Cardiac fibroblast (primary cell): ENCODE measurements at places on chromosomes 16 and 17.

DNA sequence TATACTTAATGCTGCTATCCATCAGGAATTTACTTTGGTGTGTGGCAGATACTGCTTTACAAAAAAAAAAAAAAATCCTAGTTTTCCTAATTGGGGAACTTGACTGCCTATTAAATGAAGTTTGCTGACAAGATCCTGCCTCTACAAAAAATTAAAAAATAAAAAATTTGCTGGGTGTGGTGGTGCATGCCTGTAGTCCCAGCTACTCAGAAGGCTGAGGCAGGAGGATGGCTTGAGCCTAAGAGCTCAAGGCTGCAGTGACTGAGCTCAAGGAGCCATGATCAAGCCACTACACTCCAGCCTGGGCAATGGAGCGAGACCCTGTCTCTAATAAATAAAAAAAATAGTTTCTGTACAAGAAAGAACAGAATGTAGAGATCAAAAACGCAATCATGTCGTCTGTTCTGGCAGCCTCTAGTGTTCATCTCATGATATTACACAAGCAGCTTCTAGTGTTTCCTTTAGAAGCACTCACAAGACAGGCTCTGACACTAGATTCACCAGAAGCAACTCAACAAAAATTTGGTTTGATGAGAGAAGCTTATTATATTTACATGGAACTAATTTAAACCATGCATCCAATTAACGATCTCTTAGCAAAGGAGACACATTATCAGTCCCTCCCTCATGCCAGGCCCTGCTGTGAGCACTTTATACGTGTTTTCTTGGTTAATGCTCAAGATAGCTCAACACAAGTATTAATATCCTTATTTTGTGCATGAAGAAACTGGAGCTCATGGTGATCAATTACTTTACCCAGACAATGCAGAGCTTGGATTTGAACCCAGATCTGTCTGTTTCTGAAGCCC is 6.8 kb upstream of the KRTAP17-1 start:
- peak; percentile 71 for DNase-seq

GRCh38 chr16:11395008-11395948 is 50.0 kb downstream of the RMI2 start:
- no peak for DNase-seq

GRCh38 chr16:70157105-70157476 is 16.5 kb upstream of the CLEC18C start:
- no peak for DNase-seq

- DNase-seq, result no peak
Observed at GRCh38 chr17:57530508-57530907, 214.6 kb downstream of the CCDC182 start.

DNA sequence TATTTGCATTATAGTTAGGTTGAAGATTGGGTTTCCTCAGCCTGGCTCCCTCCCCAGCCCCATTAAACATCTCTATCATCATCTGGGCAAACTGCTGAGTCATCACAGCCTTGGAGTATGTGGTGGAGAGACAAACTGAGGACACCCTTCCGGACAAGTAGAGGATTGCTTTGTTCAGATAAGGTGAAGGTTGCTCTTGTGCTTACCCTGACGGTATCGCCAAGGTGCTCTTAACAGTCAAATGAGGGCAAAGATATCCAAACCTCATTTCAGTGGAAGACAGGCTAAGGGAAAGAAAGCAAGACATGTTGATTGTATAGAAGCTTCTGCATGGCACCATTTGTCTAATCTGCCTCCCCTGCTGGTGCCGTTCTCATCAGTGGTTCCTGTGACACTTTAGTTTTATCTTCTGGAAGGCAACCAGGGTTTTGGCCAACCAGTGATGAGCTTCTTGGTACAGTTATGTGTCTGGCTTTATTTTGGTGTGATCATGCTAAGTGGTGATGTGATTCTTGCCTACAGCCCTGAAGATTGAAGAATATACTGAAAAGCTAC is 56.9 kb upstream of the LGALS9 start:
- peak; percentile 68 for DNase-seq

DNA sequence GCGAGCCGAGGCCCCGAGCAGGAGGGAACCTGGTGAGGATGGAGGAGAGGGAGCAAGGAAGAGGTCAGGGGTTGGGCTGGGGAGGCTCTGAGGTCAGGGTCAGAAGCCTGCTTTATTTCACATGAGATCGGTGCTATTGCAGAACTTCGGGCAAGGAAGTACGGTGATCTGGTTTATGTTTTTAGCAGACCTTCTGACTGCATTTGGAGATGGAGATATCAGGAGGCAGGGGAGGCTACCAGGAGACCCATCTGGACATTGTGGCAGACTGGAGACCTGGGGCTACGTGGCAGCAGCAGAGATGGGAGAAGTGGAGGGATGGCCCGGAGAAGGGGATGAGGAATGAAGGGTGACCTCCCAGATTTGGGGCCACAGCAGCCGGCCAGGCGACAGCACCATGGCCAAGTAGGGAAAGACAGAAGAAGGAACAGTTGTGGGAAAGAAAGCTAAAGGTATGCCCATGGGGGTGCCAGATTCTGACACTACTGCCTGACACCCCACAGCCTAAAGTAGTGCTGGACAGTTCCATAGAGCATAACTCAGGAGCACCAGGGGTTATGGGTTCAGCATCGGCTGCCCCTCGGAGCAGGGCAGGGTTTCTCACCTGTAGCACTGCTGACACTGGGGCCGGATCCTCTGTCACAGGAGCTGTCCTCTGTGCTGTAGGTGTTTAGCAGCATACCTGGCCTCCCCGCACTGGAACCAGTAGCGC is 7.4 kb downstream of the CACNG4 start:
- no peak for DNase-seq

DNA sequence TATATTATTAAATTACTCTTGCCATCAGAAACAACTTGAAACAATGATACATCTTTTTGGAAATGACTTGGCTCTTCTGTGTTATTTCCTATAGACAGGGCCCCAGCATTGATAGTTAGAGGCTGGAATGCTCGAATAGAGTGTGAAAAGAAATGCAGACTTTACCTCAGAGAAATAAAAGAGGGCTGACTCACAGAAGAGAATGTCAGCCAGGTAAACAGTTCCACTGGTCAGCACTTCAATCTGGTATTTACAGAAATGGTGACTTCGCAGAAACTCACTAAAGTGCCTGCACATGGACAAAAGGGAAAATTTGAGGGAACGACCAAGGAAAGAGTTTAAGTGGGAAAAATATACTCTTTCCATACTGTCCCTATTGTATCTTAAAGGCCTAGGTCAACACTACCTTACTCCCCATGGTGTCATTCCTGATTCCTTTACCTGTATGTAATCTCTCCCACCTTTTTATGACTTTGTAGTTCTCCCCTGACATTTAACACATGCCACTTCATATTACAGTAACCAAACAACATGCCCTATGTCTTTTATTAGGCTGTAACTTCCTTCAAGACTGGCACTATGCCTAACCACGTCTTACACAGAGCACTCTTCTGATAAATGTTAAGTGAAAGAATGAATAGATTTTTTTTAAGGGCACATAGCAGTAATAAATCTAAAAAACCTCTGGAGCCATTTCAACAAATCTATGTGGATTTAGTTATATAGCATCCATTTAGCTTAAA is 36.7 kb downstream of the AKAP10 start:
- DNase-seq, result peak; percentile 76

- DNase-seq, result no peak
Observed at GRCh38 chr16:27325736-27326135, 12.0 kb downstream of the IL4R start.

DNA sequence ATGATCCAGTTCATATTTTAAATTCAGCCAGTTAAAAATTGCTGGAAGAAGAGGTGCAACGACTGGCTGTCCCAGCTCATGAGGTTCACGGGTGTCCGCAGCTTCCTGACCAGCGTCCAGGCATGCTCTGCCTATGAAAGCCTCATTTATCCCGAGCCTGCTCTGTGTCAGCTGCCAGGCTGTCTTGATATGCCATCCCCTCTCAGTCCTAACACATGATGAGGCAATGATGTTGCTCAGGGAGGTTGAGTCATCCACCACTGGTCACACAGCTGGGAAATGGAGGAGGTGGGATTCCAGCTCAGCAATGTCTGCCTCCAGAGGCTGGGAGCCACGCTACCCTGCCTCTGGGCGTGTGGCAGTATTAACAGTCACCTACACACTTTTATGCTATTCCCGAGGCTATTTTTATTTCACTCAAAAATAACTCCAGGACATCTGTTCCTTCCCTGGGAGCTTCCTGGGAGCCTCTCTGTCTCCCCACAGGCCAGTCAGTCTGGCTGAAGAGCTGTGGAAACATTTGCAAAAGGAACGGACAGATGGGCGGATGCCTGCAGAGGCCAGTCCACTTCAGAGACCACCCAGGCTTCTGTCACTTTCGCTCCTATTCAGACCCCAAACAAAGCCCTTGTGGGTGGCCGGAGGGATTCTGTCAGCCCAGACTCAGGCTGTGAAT is 22.5 kb downstream of the RAB11FIP4 start:
- DNase-seq, result peak; percentile 64

DNA sequence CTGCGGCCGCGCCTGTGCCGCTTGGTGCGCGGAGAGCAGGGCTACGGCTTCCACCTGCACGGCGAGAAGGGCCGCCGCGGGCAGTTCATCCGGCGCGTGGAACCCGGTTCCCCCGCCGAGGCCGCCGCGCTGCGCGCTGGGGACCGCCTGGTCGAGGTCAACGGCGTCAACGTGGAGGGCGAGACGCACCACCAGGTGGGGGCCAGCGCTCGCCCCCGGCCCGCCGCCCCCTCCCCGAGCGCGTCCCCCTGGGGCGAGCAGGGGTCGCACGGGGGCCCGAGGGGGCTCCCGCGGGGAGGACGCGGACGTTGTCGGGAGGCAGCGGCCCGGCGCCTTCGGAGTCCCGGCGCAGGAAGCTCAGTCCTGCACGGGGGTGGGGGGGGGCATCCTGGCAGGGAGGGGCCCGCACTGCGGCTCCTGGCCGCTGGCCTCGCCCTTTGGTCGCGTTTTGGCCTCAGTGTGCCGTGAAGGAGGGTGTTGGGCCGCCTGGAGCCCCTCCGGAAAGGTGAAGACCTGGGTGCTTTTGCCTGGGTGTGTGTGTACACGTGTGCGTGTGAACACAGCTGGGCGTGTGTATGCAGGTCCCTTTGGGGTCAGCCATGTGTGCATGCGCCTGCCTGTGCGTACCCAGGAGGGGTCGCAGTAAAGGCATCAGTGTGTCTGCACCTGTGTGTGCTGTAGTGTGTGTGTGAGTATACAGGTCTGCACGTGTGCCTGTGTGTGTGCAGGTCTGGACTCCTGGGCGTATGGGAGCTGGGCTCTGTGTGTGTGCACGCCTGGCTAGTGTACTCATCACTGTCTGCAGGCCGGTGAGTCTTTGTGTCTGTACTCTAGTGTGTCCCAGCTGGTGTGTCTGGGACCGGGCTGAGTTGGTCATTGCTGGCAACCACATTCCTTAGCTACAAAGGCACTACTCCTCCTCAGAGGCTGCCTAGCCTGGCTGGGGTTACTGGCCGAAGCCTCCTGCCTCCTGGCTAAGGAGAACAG is 615 bp downstream of the NHERF2 start:
- peak; percentile 68 for DNase-seq

GRCh38 chr16:58462499-58462996 is 37.4 kb upstream of the NDRG4 start:
- DNase-seq, result no peak

GRCh38 chr17:36837195-36837938 is 99.9 kb upstream of the LHX1 start:
- no peak for DNase-seq

- no peak for DNase-seq
Observed at GRCh38 chr17:60602385-60602742, 2.4 kb downstream of the PPM1D start.

GRCh38 chr17:49624896-49625295 is 49.2 kb downstream of the NXPH3 start:
- peak; percentile 41 for DNase-seq

DNA sequence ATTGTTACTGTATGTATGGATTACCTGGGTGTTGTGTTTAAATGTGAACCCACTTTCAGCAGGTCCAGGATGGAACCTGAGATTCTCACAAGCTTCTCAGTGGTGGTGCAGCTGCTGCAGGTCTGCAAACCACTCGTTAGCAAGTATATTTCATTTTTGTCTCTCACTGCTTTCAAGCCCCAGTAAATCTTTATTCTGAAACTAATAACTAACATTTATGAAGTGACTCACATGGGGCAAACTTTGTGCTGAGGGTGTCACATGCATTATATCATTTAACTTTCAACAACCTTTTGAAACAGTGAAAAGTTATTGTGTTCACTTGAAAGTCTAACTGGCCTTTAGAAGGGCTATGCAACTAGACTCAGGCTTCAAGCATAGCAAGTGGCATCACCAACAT is 98.9 kb upstream of the DYNLRB2 start:
- DNase-seq, result no peak
